Mesenteric fat pad (tissue), 1 donor: ENCODE measurements at places on chromosomes 5 and 9.
A peak's percentile ranks its signal among the peaks of the same experiment; 100 is the strongest.

GRCh38 chr9:2493109-2493508, 128.5 kb upstream of the VLDLR start:
- DNase-seq: no peak

DNA sequence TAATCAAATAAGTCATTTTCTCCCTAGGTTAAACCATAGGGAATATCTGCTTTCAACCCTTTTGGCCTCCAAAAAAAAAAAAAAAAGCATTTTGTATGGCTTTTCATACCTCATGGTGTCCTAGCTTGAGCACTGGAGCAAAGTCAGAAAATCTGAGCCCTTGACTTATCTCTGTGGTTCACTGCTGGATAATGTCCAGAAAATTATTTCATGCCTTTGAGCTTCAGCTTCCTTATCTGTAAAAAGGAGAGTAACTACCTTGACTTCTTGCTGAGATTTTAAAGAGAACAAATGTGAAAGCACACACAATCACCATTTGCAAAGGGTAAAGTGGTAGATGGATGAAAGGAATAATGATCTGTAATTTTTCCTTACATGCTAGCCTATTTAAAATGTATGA, 165.9 kb downstream of the ALDH1A1 start:
- DNase-seq: no peak

DNA sequence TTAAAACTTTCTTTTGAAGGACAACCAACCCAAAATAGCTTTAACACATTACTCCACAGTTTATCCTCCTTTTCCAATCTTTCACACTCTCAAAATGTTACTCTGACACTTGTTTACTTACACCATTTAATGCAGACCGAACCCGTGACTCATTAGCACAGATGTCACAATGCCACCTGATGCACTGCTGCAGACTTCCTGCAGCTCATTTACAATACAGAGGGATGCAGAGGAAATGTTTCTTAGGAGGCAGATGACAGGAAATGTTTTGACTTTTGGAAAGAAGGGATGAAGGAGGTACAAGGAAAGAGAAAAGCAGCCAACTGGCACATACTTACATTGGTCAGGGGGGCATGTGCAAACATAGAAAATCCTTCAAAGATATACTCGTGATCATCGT, 39.0 kb downstream of the DROSHA start:
- DNase-seq: no peak

GRCh38 chr5:153926201-153926600, 112.5 kb downstream of the FAM114A2 start:
- no peak for DNase-seq

DNA sequence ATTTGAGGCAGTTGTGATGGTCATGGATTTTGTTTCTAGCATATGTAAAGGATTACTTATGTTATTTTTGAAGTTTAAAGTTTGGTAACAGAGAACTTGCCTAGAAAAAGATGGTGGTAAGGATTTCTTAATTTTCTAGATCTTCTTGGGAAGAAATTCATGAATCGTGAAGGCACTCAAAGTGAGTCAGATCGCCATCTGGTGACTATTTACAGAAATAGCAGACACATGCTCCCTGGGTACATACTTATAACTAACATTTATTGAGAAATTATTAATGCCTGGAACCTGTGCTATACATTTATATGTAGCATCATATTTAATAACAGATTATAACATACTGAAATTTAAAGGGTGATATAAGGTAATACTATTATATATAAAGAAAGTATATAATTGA, 299.7 kb downstream of the IZUMO3 start:
- DNase-seq: no peak

GRCh38 chr5:72288924-72289323, 31.1 kb downstream of the MRPS27 start:
- no peak for DNase-seq

DNA sequence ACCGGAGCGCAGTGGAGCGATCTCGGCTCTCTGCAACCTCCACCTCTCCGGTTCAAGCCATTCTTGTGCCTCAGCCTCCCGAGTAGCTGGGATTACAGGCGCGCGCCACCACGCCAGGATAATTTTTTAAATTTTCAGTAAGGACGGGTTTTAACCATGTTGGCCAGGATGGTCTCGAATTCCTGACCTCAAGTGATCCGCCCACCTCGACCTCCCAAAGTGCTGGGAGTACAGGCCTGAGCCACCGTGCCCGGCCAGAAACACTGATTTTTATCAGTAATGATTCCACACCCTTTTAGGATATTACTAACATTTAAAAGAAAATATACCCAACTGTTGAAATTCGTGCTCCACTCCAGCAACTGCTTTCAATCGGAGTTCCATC, 464 bp upstream of the FAM151B start:
- DNase-seq: no peak

DNA sequence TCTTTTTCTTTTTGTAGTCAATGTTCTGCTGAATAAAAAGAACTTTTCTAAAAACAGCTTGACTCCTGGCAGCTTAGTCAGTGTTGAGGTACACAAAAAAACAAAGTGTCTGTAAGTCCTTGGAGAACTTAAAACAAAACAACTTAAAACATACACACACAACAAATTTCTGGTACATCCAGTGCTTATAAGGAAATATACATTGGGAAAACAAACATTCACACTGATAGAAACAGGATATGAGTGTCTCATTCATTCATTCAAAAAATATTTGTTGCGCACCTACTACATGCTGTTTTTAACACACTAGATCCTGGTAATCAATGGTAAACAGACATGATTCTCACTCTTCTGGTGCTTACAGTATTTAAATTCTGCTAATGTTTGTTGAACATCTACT, 27.4 kb upstream of the MEGF9 start:
- no peak for DNase-seq

- no peak for DNase-seq
Observed at GRCh38 chr5:89668821-89669220, 740.7 kb downstream of the CETN3 start.

- no peak for DNase-seq
Observed at GRCh38 chr9:136587145-136587943, 41.5 kb upstream of the NOTCH1 start.

- no peak for DNase-seq
Observed at GRCh38 chr9:109246533-109246932, 74.3 kb downstream of the EPB41L4B start.

GRCh38 chr9:36779582-36779981, 206.9 kb downstream of the MELK start:
- DNase-seq: no peak

DNA sequence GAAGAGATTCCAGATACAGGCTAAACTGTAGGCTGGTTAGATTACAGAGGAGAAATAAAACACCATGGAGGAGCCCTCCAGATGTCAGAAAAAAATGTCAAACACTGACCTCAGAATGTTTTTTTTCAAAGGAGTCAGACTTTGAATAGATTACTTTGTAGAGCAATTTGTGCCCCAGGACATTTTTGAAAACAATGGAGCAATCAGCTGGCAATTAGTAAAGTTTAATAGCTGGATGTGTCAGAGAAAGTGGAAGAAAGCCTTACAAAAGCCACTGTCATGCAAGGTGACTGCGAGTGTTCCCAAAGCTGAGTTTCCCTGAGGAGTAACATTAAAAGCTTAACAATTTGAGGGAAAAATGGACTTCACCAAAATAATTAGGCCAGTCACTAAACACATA, 417.8 kb upstream of the CTNND2 start:
- no peak for DNase-seq

DNA sequence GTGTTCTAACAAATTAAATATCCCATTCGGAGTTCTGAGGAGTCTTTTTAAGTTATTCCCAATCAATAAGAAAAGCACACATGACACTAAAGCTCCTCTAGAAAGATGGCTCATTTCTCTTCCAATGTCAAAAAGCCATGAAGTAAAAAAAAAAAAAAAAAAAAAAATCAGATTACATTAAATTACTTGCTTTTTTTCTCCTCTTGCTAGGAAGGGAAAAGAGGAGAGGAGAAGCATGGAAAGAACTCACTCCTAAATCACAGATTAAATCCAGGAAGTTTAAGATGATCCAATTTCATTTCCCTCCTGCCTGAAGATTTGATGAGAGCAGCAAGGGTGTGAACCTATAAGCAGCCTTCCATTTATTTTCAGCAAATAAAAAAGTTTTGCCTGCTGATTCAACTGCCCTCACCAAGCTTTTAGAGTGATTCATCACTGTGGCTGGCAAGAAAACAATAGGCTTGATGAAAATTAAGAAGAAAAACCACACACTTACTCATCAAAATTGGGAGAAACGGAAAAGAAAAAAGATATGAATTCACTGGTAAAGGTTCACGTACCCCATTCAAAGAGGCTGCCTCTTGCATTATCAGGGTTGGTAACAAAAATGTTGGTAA, 19.7 kb downstream of the MYO10 start:
- no peak for DNase-seq

GRCh38 chr5:134247428-134248224, 21.8 kb upstream of the PPP2CA start:
- DNase-seq: no peak

DNA sequence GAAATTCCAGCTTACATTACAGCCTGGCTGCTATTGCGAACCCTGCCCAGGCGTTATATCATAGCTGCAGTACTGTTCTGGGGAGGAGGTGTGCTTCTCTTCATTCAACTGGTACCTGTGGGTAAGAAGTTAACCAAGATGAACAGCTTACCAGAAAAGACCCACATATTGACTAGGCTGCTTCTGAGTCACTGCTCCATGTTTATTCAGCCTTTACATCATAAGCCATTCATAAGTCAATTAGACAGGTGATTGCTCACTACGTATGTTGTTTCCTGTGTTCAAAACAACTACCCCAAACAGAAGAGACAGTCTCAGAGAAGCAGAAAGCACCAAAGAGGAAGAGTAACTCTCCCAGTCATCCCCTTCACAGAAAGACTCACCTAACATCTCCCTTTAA, 34.7 kb upstream of the SLC22A5 start:
- no peak for DNase-seq

- DNase-seq: no peak
Observed at GRCh38 chr9:87498811-87499360, 1.2 kb downstream of the DAPK1 start.

GRCh38 chr9:19720377-19720776, 68.5 kb downstream of the SLC24A2 start:
- no peak for DNase-seq

GRCh38 chr9:93645149-93645889, 68.9 kb downstream of the PHF2 start:
- peak; percentile 83 for DNase-seq

- no peak for DNase-seq
Observed at GRCh38 chr9:17900606-17901005, 321.7 kb downstream of the SH3GL2 start.

DNA sequence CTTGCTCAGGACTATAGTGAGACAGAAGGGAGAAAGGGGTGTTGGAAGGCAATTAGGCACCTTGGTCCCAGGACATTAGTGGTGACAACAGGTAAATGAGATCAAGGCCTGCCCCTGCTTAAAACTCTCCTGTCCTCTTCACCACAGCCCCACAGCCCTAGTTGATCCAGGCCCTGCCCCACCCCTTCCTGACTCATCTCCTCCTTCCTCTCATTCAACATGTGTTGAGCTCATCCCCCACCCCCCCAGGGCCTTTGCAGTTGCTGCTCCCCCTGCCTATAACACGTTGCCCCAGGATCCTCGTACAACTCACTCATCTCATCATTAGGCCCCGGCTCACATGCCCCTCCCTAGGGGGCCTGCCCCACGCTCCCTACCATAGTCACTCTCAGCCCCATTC, 66.8 kb downstream of the TSPAN17 start:
- no peak for DNase-seq

DNA sequence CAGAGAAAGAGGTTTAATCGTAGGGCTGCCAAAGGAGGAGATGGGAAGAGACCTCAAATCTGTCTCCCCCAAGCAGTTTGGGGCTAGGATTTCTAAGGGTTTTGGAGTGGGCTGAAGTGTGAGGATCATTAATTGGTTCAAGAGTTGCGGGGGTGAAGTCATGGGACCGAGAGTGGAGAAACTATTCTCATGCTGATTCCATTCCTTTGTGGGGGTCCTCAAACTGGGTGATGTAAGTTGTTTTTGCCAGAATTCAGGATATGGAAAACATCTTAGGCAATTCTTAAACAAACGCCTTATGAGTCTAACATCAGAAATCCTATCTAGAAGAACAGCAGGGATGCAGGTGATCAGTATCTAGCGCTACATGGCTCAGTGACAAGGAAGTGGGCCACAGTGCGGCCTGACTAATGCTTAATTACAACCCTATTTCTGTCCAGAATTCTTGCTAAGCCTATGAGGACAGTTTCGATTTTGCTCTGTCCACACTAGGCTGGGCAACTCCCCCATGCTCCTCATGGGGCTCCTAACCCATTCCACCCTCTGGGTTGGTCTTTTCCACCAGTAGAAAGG, 27.7 kb upstream of the TRIO start:
- DNase-seq: no peak

DNA sequence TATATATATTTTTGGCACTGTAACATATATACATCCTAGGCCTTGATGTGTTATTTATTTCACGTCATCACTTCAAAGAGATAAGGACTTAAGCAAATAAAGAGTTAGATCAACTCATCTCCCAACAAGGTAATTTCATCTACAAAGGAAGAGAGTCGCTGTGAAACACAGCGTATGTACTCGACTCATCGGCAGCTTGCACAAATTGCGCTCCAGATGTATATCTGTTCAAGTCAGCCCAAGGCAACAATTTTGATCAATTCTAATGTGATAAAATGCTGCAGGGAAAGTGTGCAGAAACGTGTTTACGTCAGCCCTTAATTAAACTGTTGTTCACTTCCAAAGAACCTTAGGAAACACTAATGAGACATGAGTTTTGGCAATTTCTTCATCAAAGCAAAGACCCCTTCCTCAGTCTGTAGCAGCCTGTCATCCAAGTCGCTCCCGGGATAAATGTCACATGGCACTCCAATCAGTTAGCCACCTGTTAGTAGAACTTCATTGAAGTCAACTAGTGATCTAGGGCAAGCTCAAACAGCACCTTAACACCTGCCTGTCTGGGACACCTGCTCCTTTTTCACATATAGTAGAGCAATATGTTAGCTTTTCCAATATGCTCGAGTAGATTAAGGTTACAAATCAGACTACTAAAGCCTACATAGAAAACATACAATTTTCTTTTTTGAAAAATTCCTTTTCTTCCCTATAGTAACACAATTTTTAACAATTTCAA, 182.4 kb downstream of the NFIB start:
- DNase-seq: no peak

- DNase-seq: no peak
Observed at GRCh38 chr5:102811972-102812371, 56.9 kb downstream of the PAM start.

DNA sequence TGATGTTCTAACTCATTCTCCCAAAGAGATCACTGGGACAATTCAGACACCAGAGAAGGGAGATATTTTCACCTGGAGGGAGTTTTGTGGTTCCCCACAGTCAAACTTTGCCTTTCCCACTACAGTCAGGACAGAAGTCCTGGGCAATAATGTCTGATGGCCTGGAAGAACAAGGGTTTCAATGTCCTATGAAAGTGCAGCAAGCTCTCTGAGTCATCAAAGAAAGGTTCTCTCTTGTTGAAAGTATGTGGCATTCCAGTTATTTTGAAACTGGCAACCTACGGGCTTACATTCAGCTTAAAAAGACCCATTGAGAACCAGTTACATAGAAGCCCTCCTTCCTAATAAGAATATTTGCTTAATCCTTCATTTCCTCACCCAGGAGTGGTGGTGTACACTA, 103.9 kb downstream of the INSYN2B start:
- DNase-seq: no peak
